ENCODE measurements at places on chromosomes 5 and 9.

DNA sequence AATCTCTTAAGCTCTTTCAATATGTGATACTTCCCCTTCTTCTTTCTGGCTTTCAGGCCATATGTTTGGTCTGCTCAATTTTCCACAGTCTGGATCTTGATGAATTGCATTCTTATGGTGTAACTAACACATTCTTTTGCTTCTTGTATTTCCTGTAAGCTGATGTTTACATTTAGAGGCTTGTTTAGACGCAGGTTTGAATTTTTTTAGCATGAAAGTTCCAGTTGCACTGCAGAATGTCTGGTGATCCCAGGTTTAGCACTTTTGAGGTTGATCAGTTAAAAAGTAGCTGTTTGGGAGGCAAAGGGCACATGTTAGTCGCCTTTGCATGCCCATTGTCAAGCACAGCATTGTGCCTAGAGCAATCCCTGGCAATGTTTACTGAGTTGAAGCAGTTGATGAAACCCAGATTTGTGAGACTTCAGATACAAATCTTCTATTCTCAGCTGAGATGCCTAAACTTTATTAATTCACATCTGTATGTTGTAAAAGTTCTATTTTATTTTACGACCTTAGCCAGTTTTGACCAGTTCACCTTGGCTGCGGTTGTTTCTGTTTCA is 59.6 kb upstream of the SPATA31C2 start:
- no peak for DNase-seq

DNA sequence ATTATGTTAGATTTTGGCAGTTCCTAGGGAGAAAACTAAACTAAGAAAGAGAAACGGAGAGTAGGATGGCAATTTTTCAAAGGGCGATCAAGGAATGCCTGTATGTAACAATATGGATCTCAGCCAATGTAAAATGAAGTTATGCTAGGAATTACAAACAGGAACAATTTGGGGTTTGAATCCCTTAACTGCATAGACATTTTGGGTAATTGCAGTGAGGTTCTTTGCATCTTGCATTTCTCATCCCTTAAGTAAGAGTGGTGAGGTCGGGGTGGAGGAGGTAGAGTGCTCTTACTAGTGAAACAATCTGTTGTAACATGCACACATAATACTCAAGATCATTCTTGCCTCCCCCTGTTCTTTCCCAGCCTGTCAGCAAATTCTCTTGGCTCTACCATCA is 137.6 kb downstream of the NPR3 start:
- no peak for DNase-seq

DNA sequence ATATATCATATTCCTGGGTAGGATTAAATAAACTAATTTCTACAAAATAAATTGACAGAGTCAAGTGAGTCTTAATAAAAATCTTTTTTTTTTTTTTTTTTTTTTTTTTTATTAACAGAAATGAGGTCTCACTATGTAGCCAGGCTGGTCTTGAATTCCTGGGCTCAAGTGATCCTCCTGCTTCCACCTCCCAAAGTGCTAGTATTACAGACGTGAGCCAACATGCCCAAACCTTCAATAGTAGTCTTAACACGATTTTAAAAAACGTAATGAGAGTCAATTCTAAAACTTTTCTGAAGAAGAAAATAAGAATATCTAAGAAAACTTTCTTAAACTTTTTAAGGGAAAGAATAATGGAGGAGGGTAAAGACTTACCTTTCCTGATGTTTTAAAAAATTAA is 84.2 kb downstream of the YIPF5 start:
- DNase-seq, result no peak

GRCh38 chr5:10699987-10700386 is 61.0 kb downstream of the DAP start:
- DNase-seq, result no peak

- no peak for DNase-seq
These were observed 358.0 kb upstream of the PCSK5 start for GRCh38 chr9:75532233-75533050.

GRCh38 chr5:135250671-135251070 is 148.4 kb downstream of the MACROH2A1 start:
- DNase-seq, result no peak

DNA sequence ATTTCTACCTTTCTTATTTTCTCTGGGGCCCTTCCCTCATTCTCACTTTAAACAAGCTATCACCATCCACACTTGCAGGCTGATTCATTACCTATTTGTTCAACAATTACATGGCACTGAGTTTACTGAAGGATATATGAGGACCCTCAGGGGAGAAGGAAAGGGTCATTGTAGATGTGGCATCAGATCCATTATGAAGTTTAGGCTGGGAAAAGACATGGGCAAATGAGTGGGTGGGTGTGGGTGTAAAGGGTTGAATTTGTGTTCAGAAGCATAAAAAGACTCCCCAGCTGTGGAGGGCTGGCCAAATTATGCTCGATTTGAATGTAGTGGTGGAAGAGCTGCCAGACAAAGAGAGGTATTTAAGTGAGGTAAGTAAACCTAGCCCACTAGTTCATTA is 55.9 kb upstream of the MTAP start:
- DNase-seq, result no peak

GRCh38 chr5:91443761-91444467 is 60.8 kb upstream of the ARRDC3 start:
- DNase-seq, result no peak

DNA sequence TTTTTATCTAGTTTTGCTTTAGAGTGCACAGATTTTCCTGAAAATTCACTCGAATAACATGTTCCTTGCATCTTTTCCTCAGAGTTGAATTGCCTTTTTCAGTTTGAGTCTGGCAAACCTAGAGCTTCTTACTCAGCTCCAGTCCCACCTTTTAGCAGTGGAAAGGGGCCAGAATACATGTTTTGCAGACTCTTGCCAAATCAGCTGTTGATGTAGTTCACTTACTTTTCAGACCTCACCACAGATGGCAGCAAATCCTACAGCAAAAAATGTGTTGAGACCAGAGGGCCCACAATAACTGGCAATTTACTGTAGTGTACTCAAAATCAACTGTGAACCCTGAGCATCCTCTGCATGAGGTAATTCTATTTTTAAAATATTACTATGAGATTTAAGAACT is 545.2 kb upstream of the ACO1 start:
- no peak for DNase-seq

GRCh38 chr9:98378206-98378780 is 122.8 kb upstream of the TBC1D2 start:
- no peak for DNase-seq

- DNase-seq, result no peak
These were observed 64.0 kb upstream of the XPA start for GRCh38 chr9:97761056-97761598.

DNA sequence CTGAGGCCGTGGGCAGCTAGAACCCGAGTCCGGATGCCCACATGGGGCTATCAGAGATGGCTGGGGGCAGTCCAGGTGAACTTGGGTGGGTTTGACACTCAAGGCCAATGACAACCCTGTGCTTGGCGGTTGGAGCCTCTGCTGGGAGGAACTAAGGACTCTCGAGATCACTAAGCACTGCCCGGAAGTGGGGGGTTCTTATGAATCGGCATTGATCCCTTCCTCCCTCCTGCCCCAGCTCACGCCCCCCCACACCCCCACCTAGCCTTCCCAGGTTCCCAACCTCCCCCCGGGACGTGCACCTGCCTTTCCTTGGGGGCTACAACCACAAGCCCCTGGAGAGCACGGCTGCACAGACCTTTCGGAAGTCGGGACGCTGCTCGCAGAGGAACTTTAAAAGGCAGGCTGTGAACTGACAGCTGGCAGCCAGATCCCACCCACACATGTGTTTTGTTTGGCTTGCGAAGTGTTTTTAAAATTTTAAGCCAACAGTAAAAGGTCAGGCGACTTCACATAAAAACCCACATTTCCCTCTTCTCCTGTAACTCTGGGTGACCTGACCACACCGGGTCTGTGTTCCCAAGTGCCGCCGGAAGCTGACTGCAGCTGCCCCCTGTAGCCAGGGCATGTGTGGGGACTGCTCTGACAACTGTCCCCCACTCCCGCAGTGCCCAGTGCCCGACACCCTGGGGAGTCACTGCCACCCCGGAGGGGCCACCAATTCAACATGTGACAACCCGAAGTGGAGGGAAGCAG is 5.1 kb upstream of the RALGDS start:
- peak; percentile 64 for DNase-seq

GRCh38 chr5:43036856-43037635 is 3.1 kb downstream of the ANXA2R start:
- DNase-seq, result no peak

DNA sequence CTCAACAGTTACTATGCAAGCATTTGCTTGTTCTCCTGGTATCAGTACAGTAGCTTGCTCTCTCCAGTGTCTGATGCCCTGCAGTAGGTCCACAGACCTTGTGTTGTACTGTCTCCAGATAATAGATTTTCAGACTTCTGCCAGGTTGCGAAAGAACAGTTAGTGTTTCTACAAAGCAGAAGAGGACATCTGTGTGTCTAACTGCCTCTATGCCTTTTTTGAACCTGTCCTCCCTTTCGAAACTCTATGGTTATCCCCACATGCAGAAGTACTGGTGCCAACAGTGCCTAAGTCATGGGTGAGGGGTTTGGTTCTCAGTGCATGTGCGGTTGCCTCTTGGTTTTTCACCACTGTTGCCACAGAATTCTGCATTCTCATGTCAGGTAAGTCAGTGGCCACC is 45.9 kb downstream of the KCNN2 start:
- DNase-seq, result no peak

DNA sequence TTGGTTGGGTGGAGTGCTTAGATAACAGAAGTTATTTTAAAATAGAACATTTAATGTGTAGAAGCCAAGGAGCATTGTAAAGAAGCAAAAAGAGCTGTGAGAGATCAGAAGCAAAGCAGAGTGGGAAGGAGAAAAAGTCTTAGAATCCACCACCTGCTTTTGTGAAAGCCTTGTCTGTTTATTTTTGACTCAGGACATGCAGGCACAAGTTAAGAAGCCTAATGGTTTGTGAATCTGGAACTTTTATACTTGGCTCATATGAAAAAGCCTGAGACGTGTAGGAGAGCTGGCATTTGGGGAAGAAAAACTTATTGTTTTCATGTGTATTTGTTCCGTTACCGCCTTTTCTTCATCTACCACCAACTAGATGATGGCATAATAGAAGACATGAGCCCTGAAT is 38.5 kb upstream of the ITGA2 start:
- DNase-seq, result no peak
